ENCODE measurements at places on chromosomes 11 and 22.

- no peak for DNase-seq
These were observed 571.4 kb upstream of the FAT3 start for GRCh38 chr11:91653079-91653754.

GRCh38 chr22:49449377-49449776 is 378.3 kb downstream of the BRD1 start:
- DNase-seq: no peak

- no peak for DNase-seq
These were observed 1336.2 kb downstream of the BRD1 start for GRCh38 chr22:48491451-48491941.

DNA sequence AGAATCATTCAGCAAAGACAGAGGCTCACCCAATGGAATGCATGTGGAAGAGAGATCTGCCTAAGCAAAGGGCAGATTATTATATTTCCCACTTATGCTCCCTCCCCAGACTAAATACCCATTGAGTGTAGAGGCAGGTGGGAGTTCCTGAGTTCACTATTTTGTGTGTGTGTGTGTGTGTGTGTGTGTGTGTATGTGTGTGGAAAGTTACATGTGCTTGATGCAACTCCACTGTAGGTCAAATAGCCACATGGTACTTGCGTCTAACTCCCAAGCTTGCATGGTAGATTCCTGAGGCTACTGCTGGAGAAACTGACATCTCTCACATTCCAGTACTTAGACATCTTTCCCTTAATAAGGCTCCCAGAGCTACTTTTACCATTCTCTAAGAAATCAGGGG is 3.4 kb upstream of the COPB1 start:
- DNase-seq: no peak

GRCh38 chr11:113401718-113402117 is 14.1 kb downstream of the ANKK1 start:
- no peak for DNase-seq

GRCh38 chr22:35866651-35867050 is 149.0 kb downstream of the APOL5 start:
- DNase-seq: no peak

DNA sequence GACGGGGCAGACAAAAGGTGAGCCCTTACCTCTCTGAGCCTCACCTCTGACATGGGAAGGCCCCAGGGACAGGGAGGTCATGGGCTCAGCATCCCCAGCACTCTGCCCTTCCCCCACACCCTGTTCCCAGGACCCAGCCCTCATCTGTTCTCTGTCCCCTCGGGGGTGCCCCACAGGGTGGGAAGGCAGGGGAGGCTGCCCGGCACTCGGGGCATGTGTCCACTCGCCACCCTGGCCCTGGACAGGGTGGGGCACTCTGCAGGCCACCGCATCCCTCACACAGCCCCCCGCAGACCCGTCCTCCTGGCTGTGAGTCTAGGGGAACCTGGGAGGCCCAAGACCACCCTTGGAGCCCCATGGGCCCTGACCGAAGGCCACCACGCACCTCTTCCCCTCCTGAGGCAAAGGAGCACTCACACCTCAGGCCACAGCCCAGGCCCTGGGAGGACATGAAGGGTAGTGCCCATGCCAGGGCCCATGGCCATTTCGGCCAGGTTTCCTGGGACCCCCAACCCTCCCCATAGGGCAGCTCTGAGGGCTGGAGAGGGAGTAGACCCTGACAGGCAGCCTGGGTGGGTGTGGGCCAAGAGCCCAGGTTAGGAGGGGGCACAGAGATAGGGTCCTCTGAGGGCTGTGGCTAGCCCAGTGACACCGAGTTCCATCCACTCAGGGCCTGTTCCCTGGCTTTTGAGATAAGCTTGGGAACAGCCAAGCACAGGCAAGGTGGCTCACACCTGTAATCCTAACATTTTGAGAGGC is 193.1 kb downstream of the IGLL1 start:
- DNase-seq: no peak

- DNase-seq: no peak
These were observed 264.6 kb upstream of the PLET1 start for GRCh38 chr11:112525270-112525669.

- peak; percentile 70 for DNase-seq
These were observed 5.3 kb upstream of the GALR3 start for GRCh38 chr22:37817705-37818408.

DNA sequence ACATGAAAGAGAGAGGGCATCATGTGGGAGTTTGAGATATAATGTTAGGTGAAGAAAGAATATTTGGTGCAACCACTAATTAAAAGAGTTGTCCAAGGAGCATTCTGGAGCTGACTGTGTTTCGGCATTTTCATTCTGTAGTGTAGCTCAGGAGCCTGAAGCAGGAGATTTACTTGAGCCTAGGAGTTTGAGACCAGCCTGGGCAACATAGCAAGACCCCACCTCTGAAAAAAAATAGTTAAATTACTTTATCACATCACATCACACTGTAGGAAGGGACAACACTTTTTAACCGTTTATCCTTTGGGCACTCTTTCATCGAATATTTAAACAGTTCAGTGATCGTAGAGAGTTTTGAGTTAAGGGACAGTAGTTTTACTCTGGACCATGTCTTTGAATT is 50.3 kb upstream of the SLC25A18 start:
- no peak for DNase-seq

DNA sequence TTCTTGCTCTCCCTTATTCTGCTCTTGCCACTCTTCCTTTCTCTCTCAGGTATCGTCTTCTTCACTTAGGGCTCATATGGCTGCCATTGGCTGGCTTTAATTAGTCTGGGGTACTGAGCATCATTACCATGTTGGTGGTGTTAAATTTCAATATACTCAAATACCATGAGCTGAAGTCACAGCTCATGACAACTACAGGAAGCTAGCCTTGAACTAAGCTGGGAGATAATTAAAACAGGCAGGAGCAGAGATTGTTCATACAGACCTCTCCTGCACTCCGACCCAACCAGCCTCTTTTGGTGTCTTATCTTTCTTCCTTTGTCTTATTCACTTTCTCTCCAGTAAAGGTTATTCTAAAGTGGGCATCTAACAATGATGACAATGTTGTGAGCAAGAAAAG is 130.9 kb upstream of the BLID start:
- no peak for DNase-seq

DNA sequence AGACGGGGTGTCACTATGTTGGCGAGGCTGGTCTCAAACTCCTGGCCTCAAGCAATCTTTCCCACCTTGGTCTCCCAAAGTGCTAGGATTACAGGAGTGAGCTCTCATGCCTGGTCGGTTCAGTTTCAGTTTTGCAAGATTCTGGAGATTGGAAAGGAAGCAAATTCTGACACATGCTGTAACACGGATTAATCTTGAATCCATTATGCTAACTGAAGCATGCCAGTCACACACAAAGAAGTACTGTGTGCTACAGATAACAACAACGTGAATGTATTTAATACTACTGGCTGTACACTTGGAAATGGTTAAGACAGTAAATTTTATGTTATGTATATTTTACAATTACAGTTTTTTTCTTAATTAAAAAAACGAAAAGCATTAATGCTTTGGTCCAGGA is 107.6 kb downstream of the MED15 start:
- no peak for DNase-seq

- DNase-seq: no peak
These were observed 406.8 kb downstream of the ETS1 start for GRCh38 chr11:128180441-128181087.

GRCh38 chr11:34182921-34183685 is 77.7 kb downstream of the NAT10 start:
- no peak for DNase-seq

DNA sequence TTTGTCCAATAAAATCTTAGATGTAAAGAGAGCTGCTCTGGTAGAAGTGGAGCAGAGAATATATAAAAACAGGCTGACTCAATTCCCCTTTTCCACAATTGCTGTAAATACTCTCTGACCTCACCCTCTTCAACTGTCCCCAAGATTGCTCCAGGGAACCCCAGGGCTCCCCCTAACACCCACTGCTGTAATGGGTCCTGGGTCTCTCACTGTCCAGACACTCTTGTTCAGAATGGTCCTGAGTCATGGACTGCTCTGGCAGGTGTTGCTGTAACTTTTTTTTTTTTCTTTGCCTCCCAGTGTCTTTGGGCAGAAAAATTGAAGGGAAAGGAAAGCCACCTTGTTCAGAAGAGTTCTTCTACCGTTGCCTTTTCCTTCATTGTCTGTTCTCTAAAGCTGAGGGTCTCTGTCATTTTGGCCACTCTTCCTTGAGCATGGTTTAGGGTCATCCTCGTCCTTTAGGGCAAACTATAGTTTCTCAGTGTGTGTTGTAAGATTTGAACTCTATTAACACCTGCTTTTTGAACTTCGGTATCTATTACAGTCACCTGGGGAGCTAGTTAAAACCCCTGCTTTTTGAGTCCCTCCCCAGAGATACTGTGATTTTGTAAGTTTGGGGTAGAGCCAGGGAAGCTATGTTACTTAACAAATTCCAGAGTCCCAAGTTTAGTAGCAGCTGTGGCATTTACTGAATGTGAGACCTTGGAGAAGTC is 209.5 kb downstream of the NAV2 start:
- DNase-seq: no peak

DNA sequence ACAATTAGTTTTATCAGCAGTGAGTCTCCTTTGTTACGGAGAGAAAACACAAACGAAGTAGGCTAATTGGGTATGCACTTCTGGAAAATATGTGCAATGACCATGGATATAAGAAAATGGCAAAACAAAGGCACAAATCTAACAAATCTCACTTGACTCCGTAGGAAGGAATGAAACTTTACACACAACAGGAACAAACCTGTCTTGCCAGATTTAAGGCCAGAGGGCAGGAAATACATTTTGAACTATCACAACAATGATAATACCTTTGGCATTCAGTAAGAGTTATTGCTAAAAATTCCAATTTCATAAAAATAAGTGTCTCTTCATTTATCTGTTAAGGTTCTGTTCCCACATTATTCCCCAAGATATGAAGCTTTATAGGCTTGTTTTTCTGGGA is 36.6 kb downstream of the SLC25A17 start:
- no peak for DNase-seq

DNA sequence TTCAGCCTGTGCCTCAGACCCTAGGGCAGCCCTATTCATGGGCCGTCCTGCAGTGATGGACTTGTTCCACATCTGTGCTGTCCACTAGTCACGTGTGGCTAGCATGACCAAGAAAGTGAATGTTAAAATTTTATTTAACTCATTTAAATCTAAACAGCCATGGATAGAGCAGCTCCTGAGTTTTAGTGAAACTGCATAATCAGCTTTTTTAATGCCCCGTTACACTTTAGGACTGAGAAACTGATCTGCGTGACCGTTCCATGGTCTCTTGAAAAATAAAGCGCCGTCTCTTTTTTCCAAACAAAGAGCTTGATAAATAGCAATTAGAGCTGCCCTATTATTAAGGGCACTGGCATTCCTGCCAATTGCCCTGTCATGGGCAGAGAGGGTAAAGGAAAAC is 76.5 kb upstream of the SNX19 start:
- no peak for DNase-seq

- DNase-seq: no peak
These were observed 53.4 kb downstream of the RTL6 start for GRCh38 chr22:44444341-44445306.

- no peak for DNase-seq
These were observed 75.6 kb upstream of the HORMAD2 start for GRCh38 chr22:30004694-30005093.

- no peak for DNase-seq
These were observed 2.3 kb upstream of the TYMP start for GRCh38 chr22:50531962-50532674.
